ELR (cell line): ENCODE measurements at places on chromosomes 6 and 20.

DNA sequence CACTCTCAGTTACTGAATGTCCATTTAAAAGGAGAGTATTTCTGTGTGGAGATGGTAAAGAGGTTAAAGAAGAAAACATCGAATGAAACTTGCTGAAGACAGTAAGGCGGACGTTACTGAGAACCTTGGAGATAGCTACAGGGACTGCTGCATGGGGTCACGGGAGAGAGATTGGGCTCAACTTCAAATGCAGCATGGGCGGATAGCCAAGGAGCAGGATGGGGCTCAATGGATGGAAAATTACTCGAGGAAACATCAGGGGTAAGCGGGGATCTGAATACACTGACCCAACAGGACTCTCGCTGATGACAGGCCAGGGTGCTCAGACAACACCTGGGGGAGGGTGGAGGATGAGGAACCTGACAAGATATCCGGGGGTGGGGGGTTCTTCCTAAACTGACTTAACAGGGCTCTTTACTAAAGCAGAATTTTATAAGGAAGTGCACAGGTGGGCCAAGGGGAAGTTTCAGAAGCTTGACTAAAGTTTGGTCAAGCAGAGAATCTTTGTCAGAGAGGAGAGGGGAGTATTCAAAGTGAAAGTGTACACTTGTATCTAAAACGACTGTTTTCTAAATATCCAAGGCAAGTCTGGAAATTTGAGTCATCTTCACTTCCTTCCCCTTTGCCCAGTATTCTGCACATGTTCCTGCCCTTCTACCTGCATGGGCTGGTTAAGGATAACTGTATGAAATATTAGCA, 22.8 kb downstream of the ECT2L start:
- DNase-seq = no peak

DNA sequence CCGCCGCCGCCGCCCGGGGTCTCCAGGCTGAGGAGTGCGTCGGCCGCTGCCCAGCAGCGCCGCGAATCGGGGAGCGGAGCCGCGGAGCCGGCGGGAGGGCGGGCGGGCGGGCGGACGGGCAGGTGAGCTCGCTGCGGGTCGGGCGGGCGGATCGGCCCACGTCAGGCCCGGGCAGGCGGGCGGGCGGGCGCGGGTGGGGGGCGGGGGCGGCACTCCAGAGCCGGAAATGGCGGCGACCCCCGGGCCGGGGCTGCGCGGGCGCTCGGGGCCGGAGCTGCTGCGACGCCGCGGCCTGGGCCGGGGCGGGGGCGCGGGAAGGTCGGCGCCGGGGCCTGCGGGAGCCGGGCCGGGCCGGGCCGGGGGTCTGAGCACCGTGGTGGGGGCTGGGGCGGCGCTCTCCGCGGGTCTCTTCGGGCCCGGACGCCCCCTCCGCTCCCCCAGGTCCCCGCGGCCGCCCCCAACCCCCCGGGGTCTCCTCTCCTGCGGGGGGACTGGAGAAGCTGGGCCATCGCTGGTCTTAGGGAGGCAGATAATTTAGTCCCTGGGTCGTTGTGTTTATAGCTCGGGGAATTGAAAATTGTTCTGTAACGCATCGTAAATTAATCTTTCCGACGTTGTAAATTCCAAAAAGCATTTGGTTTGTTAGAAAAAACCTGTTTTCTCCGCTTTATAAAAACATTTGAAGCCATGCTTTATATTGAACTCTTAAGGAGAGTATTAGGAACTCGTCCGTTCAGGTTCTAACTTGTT, 451 bp downstream of the DNAJC5 start:
- DNase-seq = no peak

GRCh38 chr6:157393669-157394327, 12.8 kb downstream of the ZDHHC14 start:
- DNase-seq = no peak

- DNase-seq = no peak
Observed at GRCh38 chr6:41680182-41680965, 42.1 kb downstream of the MDFI start.

DNA sequence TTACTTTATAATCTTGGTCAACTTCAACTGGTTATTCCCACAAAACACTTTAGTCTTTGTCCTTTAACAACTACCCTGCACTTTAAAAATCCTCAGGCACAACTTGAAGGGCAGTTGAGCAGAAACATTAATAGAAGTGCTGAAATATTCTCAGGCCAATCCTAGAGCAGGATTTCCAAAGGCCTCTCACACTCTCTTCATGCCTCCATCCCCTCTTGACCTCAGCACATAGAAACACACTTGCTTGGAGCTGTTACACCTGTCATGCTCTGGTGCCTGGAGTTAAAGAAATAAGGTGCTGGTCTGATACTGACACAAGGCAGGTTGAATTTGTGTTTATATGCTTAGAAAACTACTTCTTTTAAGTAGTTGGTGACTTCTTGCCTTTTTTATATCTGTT, 618.8 kb upstream of the POU3F2 start:
- no peak for DNase-seq

DNA sequence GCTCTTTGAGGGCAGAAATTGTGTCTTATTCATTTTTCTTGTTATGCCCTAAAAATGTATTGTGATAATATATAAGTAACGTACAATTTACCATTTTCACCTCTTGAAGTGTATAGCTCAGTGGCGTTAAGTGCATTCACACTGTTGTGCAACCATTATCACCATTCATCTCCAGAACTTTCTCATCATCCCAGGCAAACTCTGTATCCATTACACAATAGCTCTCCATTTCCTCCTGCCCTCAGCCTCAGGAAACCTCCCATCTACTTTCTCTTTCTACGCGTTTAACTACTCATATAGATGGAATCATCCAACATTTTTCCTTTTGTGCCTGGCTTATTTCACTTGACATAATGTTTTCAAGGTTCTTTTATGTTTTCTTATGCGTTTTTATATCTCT, 184.6 kb downstream of the ESR1 start:
- no peak for DNase-seq

DNA sequence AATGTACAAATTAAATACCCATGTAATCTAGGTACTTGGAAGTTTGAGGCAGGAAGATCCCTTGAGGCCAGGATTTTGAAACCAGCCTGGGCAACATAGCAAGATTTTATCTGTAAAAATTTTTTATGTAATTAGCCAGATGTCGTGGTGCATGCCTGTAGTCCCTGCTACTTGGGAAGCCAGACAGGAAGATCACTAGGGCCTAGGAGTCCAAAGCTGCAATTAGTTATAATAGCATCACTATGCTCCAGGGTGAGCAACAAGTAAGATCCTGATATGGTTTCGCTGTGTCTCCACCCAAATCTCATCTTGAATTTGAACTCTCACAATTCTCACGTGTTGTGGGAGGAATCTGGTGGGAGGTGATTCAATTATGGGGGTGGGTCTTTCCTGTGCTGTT, 535.8 kb downstream of the TENT5A start:
- no peak for DNase-seq

DNA sequence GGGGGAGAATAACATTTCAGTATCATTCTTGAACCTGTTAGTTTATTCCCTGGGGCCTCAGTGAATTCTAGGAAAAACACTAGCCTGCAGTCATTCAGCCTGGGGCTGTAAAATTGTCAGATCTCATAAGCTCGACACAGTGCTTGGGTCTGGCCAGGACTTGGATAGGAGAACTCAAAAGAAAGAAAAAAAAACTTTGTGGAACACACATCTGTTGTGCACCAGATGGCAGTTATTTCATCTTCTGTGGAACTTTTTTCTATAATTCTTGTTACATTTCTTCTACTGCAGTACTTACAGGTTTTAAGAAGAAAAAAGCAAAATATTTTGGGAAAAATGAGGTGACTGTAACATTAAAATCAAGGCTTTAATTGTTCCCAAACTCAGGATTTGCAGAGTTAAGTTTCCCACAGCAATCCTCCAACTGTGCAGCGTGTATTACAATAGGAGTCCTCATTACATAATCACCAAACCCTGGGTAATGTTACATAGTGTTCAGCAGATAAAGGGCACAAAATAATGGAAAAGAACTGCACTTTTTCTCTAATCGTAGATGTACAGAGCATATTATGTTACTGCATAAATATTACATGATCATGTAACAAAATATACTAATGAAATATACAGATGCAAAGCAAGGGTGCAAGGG, 531.1 kb upstream of the CITED2 start:
- DNase-seq = no peak

DNA sequence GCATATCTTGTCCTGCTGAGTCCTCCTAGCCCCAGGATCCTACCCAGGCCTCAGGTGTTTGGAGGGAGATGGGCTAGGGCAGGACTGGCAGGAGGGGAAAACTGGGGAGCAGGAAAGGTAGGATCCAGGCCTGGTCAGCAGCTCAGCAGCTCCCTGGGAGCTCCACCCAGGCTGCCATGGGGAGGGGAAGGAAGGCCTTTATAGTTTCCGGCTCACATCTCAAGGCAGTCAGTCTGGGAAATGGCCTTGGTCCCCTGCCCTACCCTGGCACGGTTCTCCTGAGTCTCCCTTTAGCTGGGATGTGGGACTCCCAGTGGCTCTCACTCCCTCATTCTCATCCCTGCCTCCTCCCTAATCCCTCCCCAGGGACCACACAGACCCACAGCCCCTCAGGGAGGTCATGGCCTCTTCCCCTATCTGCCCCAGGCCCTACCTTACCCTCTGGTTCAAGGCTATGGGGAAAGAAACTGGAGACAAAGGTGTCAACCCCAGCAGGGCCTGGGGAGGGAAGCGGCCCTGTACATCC, 1.6 kb downstream of the SLC44A4 start:
- DNase-seq = no peak

GRCh38 chr6:7675353-7675945, 50.5 kb upstream of the BMP6 start:
- no peak for DNase-seq

DNA sequence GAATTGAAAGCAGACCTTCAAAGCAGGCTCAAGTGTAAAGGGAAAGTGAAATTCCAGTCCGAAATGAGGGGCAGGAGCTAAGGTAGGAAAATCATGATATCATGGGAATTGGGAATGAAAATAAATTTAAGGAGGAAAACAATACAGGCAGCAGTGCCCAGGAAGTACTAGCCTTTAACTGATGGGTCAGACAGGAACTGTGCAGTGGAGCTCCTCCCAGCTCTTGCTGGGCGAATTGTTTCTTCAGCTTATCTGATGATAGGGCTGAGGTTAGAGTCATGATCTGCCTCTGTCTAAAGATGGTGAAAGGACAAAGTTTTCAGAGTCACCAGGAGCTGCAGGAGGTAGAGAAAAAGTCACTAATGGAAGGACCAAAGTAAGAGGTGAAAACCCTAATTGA, 457.9 kb upstream of the PTCHD4 start:
- peak; percentile 17 for DNase-seq

DNA sequence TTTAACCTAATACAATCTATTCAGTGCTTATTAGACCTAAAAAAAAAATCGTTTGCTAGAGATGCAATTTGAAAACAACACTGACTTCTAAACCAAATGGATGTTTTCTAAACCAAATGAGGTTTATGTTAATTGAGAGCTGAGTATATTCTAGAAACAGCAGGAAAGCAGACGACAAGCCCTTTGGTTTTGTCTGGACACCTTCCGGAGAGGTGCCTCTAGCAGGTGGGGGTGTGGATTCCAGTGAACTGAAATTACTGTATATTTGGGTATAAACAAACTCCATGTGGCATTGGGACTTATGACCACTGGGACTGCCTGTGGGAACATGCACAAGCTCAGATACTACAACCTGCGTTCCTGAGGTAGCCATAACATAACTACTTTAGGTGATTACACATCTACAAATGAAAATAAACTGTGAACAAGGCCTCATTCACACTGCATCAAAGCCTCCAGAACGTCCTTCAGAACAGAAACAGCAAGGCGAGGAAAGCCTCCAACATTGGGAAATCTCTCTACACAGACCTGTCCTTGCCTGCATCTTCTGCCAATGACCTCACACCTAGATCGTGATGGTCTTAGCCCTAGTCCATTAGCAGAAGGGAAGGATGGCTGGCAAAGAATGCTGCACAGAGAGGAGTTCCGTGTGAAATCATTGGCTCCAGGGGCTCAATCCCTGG, 206.8 kb upstream of the FOXQ1 start:
- no peak for DNase-seq

GRCh38 chr6:63636518-63637021, 968 bp downstream of the PHF3 start:
- DNase-seq = peak; percentile 68

DNA sequence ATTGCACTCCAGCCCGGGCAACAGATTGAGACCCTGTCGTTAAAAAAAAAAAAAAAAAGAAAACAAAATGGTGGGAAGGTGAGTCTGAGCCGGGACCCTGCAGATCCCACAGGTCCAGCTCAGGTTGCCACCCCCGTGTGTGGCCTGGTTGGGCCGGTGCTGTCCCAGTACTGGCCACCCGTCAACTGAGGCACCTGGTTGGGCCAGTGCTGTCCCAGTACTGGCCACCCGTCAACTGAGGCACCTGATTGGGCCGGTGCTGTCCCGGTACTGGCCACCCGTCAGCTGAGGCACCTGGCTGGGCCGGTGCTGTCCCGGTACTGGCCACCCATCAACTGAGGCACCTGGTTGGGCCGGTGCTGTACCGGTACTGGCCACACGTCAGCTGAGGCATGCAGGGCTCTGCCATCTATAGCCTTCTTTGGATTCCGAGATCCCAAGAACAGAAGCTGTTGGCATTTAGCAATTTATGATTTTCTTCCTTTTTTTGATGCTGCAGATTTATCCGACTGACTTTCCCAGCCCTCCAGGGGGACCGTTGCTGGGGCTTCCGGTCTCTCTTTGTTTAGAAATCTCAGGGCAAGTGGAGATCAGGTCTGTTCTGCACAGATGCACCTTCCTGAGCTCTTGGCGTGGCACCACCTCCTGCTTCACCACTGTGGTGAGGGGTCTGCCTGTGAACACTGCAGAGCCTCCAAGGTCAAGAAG, 113.8 kb downstream of the SYCP2 start:
- DNase-seq = no peak

DNA sequence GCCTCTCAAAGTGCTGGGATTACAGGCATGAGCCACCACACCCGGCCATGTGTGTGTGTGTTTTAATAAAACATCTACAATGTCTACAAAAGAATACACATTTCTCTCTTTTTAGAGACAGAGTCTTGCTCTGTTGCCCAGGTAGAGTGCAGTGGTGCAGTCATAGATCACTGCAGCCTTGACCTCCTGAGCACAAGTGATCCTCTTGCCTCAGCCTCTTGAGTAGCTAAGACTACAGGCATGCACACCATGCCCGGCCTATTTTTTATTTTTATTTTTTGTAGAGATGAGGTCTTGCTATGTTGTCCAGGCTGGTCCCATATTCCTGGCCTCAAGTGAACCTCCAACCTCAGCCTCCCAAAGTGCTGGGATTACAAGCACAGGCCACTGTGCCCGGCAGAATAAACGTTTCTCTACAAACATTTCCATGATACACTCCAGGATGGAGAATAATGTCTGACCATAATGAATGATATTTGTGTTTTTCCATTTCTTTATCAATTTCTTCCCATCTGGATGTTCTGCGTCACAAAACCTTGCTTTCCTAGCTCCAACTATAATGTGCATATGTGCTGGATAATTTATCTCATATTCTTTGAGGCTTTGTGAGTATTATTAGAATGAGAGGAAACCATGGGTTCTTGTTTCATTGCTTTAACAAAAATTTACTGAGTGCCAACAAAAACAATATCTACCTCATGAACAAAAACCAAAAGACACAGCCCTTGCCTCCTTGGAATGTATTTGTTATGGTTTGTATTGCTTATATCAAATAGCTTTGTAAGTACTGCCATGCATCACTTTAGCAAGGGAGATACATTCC, 28.6 kb upstream of the CCN2 start:
- DNase-seq = peak; percentile 71
